Head of caudate nucleus (tissue), 42 donors: ENCODE measurements at places on chromosomes 13 and 19.

GRCh38 chr19:33194532-33194885, 379 bp downstream of the LRP3 start:
- no peak for DNase-seq

DNA sequence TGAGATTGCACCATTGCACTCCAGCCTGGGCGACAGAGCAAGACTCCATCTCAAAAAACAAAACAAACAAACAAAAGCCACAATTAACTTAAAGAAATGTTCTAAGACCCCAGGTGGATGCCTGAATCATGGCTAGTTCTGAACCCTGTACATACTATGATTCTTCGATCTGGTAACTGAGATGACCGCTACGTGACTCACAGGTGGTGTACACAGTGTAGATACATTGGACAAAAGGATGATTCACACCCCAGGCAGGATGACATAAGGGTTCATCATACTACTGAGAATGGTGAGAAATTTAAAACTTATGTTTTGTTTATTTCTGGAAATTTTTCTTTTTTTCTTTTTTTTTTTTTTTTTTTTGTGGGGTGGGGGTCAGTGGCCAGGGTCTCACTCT, 6.5 kb downstream of the ZNF426 start:
- no peak for DNase-seq

DNA sequence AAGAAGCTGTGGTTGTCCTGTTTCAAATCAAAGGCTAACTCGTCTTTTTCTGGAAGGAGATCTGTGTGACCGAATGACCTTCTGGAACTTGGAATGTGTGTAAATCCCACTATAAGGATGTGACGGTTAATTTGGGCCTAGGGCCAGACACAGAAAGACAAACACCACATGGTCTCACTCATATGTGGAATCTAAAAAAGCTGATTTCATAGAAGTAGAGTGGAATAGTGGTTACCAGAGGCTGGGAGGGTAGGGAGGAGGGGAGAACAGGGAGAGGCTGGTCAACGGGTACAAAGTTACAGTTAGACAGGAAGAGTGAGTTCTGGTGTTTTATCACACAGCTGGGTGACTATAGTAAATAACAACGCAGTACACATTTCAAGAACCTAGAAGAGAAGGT, 39.3 kb upstream of the RGCC start:
- DNase-seq = no peak

DNA sequence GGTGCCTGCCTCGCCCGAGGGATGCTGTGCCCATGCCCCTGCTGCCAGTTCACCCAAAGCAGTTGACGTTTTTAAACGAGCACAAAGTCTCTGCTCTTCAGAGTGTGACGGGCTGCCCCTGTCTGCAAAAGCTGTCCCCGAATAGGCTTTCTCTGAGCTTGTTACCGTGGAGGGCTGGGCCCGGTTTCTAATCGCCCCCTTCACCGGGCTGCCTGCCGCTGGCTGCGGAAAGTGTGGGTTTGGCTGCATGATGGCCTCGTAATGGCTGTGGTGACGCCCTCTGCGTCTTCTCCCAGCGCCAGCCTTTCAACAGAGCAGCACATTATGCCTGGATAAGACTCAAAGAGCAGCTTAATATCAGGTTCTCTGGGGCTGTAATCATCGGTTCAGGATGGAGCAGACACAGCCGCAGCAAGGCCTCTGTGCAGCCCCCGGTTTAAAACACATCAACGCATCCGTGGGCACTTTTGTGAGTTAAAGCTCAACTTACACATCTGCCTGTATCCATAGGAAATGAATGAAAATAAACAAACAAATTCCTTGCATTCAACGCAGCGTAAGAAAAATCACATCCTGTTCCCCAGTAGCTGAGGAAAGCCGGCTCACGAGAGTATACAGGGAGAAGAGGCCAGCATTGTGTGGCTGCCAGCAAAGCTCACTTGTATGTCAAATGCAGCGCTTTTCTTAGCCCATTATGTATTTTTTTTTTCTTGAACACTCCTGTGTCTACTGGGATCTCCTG, 166.4 kb upstream of the SOX1 start:
- no peak for DNase-seq

DNA sequence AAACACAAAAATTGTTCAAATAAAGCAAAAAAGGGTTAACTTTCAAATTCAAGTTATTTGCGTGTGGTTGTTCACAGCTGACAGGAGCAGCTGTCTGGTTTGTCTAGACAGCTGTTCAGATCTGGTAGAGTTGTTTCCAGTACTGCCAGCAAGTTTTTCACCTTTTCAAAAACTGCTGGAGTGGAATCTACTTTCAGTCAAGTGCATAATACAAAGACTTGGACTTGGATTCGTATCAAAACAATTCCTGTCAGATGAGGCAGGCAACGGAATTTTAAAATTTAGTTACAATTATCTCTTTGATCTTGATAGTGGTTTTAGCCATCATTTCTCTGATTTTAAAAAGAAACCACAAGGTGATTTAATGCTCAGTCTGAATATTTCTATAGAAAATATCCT, 51.7 kb upstream of the EEF1AKMT1 start:
- no peak for DNase-seq

GRCh38 chr13:41802684-41803444, 158.0 kb downstream of the VWA8 start:
- DNase-seq = no peak

- DNase-seq = no peak
Measured at GRCh38 chr19:48676887-48677286, 4.1 kb upstream of the NTN5 start.

DNA sequence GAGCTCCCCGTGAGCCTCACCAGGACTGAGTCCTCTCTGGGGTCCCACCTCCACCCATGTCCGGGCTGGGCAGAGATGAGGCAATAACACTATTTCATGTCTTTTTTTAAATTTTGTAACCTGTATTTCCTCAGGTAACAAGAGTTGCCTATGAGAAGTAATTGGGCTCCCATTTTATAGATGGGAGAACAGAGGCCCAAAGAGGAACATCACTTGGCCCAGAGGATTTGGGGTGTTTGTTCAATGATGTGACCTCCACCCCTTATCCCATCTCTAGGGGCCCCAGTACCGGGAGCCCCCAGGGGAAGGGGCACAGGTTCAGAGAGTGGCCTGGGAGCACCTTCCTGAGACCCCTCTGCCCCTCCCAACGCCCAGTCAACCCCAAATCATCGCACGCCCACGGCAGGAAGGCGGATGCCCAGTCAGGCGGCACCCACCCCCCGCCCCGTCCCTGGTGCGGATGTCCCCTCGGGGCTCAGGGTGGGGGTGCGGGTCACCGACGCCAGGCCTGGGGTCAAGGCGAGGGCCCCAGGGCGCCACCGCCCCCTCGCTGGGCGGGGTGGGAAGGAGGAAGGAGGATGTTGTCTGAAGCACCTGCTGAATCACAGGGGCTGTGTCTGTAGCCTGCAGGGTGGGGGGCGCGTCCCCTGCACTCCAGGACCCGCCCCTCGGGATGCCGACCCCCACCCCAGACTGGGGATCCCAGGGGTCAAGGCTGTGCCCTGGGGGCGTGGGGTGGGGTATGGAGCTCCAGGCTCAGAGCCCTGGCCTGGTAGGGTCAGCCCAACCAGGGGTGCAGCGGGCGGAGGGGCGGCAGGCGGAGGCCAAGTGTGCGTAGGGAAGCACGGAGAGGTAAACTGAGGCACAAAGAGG, 9.0 kb upstream of the CIRBP start:
- no peak for DNase-seq

DNA sequence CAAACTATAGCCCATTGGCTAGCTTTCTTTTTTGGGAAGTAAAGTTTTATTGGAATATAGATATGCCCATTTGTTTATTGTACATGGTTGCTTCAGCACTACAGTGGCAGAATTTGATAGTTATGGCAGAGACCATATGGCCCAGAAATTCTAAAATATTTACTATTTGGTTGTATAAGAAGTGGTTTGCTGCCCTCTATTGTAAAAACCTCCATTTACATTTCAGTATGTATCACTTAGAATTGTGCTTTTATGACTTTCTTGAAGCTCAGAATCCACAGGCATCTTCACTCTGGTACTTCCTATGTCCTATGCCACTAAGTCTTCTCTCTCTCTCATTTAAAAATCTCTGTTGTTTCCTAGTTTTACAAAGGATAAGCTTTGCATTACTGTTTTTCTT, 37.7 kb downstream of the DLEU7 start:
- DNase-seq = no peak

GRCh38 chr13:39016087-39016486, 21.8 kb downstream of the PROSER1 start:
- DNase-seq = no peak

GRCh38 chr19:5838353-5839064, 993 bp downstream of the FUT6 start:
- no peak for DNase-seq

DNA sequence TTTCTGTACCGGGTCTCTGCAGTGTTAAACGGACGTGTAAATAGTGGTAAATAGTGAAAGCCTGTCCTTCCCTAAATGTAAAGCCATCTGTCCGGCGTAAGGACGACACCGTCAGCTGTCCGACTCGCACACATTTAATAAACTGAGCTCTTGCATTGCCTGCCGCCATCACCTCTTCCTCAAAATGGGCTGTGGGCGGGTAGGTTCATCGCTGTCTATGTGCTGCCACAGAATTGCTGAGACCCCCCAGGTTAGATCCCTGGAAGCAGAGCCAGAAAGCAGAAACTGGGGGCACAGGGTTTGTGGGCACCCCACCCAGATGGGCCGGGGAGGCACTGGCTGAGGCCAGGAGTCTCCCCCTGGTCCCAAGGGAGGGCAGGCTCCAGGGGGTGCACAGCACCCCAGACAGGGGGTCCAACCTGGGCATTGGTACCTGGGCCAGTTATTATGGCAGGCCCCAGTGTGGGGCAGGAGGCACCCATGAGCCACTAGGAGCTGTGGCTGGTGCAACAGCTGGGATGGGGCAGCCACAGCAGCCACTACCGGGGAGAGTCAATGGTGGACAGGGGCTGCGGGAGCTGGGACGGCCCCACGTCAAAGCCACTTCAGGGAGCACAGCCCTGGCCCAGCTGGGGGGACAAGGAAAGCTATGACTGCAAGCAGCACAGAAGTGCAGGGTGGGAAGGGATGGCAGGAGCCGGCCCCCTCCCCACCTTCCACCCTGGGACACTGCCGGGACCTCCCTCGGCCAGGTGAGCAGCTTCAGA, 5.7 kb downstream of the C19orf25 start:
- no peak for DNase-seq

DNA sequence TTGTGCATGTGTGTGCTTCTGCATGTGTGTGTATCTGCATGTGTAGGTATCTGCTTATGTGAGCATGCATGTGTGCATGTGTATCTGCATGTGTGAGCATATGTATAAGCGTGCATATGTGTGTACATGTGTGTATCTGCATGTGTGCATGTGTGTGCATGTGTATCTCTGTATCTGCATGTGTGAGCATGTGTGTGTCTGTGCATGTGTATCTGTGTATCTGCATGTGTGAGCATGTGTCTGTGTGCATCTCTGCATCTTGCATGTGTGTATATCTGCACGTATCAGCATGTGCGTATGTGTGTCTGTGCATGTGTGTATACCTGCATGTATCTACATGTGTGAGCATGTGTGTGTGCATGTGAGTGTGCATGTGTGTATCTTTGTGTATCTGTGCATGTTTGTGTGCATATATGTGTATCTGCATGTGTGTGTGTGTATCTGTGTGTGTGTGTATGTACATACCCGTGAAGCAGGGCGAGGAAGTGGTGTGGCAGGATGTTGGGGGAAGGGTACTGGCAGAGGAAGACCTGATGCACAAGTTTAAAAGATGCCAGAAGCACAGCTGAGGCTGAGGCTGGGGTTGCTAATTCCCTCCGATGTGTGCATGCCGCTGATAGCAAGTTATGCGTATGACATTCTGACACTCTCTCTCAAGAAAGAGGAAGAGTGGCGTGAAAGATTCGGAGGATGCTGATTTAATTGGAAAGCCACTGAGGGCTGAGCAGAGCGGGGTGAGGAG, 64.2 kb downstream of the TEX29 start:
- no peak for DNase-seq

DNA sequence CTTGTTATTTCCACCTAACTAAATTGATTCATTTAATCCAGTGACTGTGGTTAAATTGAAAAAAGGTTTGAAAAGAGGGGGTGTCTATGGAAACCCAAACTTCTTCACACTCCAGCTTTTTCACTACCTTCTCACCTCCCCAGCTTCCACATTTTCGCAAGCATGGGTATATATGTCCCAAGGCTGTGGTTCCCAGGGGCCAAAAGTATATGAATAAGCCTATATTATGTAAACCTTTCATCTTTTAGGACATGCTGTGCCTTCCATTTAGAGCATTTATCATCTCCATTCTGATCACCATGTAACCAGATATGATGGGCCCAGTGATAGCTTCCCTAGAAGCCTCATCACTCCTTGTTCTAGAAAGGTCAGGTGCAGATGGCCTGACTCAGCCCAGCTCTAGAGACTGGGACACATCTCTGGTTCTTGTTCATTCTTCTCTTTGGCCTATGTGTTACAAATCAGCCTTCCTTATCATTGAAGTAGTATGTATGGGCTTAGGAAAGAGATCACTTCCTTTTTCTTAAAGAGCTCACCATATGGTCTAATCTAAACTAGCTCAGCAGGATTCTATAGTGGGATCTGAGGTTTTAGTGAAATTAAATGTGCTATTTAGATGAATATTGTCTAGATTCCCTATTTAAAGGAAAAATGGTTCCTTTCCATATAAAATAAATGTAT, 19.5 kb upstream of the ARL11 start:
- no peak for DNase-seq

GRCh38 chr13:42272115-42272803, at the start of gene AKAP11:
TSS of gene AKAP11 (plus strand) at chr13:42272152. CDS start at chr13:42286349, 14,197 bp downstream.
- DNase-seq = peak; percentile 20

GRCh38 chr19:40807147-40808020, 8.4 kb downstream of the EGLN2 start:
- no peak for DNase-seq

DNA sequence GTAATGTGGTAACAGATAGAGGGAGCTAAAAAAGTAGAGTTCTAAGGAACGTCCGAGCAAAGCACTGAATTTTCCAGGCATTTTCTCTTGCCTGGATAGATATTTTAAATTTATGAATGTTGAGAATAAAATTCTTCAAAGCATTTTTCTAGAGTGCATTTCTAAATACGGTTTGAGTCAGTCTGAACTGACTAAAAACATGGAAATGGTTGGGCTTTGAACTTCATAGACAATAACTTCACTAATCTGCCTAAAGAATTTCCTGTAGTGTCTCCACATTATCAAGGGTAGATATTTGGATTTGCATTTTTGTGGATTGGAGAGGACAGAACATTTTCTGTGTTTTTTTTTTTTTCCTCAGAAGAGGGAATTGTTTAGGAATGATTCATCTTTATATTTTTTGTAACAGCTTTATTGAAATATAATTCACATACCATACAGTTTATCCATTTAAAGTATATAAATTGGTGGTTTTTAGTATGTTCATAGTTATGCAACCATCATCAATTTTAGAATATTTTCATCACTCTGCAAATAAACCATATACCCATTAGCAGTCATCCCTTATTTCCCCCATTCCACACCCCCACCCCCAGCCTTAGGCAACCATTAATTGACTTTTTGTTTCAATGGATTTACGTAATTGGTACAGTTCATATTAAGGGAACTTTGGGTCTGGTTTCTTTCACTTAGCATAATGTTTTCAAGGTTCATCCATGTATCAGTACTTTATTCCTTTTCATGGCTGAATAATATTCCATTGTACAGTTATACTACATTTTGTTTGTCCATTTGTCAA, 20.7 kb downstream of the GARRE1 start:
- DNase-seq = no peak

DNA sequence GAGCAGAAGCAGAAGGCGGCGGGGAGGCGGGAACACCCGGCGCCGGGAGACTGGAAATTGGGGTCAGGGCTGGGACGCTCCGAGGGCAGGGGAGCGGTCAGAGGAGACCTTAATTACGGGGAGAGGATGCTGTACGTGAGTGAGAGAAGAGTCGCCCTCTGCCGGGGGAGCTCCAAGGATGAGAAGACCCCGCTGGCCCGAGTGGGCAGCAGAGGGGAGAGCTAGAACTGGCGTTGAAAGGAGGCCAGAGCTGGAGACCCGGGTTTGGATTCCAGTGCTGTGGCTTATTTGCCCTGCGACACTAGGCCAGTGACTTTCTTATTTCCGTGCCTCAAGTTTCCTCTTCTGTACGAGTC, 536 bp downstream of the FAM32A start:
- DNase-seq = peak; percentile 56
